ENCODE measurements at places on chromosomes 12 and 14. TPM values are rescaled to one million over a fixed set of nuclear protein-coding genes. Genes with fewer than 3 reads are reported as not detected.

GRCh38 chr12:29763301-29763683 is 20.4 kb downstream of the TMTC1 start:
- DNase-seq, result no peak

AKAP6 gene
- 3.0 TPM for polyA plus RNA-seq

SOAT2 gene
- 2.0 TPM for polyA plus RNA-seq

ISM2 gene
- polyA plus RNA-seq, result 2.7 TPM

All from right renal pelvis (tissue), 4 donors.